GM23248 (cell line): ENCODE measurements at places on chromosomes 1 and 21. TPM values are rescaled to one million over a fixed set of nuclear protein-coding genes. Genes with fewer than 3 reads are reported as not detected.

- no peaks in the 10 kb centered on the region for H3K36me3 ChIP-seq
- no peak for DNase-seq
- no peak overlapping the region for H3K27ac ChIP-seq
Measured at GRCh38 chr1:34694383-34694782, 60.5 kb upstream of the GJB5 start.

NIBAN1 gene
- polyA plus RNA-seq, result 19.5 and 19.9 TPM in 2 replicates

A3GALT2 gene
- polyA plus RNA-seq, result not detected in 2 replicates

DNA sequence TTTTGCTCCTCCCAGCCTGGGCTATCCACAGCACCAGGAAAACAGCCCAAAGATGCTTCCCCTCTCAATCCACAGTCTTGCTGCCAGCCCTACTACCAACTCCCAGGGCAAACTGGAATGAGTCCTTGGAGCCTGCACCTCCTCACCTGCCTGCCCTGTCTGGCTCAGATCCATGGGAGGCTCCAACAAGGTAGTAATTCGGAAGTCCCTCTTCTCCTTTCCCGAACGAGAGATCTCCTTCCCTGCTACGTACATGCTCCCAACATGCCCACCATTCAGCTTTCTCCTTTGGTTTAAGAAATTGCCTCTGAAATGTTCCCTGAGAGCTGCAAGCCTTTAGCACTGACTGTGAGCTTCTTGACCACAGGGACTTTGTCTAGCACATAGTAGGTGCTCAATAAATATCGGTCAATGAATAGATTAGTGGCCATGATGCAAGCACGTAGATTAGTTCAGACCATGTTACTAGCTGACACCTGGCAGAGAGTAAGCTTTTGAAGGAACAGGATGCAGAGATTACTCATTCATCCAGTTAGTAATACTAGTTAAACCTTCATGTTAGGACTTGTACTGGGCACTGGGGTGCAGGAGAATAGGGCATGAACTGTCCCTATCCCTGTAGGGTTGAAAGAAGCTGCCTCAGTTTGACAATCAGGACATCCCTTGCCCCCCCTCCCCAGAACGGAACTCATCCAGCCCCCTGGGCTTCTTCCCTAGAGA lies 80.1 kb downstream of the DISP3 start:
- peaks cover 7% of the 10 kb centered on the region for H3K27me3 ChIP-seq
- DNase-seq, result no peak
- no peak overlapping the region for H3K27ac ChIP-seq
- no peak overlapping the region for H3K4me3 ChIP-seq
- no peaks in the 10 kb centered on the region for H3K4me1 ChIP-seq

AMY2A gene
- not detected in 2 replicates for polyA plus RNA-seq

DNA sequence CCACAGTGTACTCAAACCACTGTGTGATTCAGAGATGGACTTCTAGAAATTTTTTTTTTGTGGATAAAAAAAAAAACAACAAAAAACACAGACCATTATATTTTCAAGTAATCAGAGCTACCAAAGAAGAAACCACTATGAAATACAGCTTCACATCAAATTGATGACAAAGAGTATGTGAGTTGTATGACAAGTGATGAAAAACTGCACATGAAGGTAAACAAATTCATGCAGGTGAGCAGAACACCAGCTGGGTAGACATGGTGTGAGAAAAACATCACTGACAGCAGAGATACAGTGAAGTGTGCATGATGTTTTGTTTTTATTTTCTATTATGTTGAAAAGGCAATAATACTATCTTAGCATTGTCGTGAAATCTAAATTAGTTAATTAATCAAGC lies 8.0 kb upstream of the PTPRC start:
- H3K4me3 ChIP-seq, result no peak overlapping the region
- H3K27me3 ChIP-seq, result no peaks in the 10 kb centered on the region
- H3K4me1 ChIP-seq, result peaks cover 4% of the 10 kb centered on the region; the same call in 1 of the 2 replicates
- no peak for DNase-seq
- H3K27ac ChIP-seq, result no peak overlapping the region
- H3K36me3 ChIP-seq, result no peaks in the 10 kb centered on the region

DNA sequence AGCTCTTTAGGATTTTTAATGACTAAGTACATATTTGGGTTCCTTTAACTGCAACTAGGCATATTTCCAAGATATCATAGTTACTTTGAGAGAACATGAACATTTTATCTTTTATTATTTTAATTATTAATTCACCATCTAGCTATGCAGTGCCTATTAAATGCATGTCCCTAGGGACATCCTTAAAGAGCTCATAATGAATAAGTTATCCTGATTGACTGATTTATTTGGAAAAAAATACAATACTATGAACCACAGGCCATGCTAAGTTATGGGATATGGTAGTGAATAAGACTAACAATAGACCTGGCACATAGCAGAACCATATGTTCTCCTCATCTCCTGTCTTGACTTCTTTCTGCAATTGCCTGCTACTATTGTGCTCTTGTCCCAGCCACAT lies 16.4 kb upstream of the C1orf105 start:
- H3K27me3 ChIP-seq, result no peaks in the 10 kb centered on the region
- H3K36me3 ChIP-seq, result no peaks in the 10 kb centered on the region
- no peak for DNase-seq
- H3K4me1 ChIP-seq, result peaks cover 49% of the 10 kb centered on the region
- H3K27ac ChIP-seq, result no peak overlapping the region

DNA sequence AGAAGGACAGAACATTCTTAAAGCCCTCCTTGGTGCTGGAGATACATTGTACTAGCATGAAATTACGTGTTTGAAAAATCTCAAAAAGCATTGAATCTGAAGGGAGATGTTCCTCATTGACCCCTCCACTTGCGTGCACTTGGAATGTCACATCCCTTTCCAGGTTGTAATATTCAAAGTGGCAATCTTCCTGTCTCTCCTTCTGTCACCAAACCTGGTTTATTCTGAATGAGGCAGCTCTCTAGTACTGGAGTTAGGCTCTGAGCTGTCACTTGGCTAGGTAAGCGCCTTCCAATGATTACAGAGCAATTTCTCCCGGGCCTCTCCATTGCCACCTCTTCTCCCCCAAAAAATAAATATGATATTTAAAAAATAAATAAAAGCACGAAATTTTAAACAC lies 855 bp downstream of the DSCAM start:
- H3K27me3 ChIP-seq, result no peaks in the 10 kb centered on the region
- H3K4me3 ChIP-seq, result no peak overlapping the region
- no peak overlapping the region for H3K27ac ChIP-seq
- H3K36me3 ChIP-seq, result no peaks in the 10 kb centered on the region
- no peaks in the 10 kb centered on the region for H3K4me1 ChIP-seq

DNA sequence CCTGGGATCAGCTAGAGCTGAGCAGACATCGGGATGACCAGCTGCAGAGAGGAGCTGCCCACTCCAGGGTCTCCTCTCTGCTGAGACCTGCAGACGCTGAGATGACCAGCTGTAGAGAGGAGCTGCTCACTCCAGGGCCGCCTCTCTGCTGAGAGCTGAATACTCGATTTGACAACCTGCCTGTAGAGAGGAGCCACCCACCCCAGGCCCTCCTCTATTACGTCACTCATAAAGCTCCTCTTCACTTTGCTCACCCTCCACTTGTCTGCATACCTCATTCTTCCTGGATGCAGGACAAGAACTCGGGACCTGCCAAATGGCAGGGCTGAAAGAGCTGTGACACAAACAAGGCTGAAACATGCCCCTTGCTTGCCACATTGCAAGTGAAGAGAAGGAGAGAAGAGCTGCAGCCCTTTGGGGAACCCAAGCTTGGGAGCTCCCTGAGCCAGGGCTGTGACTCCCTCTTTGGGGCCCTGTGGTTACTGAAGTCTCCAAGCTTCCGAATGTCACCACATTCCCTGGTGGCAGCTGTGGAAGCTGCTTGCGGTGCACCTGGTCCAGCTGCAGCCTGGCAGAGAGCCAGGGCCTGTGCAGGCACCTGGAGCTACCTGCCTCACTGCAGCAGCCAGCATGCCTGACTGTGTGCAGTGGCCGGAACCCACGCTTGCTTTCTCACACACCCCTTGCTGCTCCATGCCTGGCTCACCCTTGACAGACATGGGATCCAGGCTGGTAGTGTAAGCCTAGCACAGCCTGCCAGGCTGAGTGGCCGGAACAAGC lies 59.6 kb downstream of the CC2D1B start:
- H3K36me3 ChIP-seq, result no peaks in the 10 kb centered on the region
- H3K4me1 ChIP-seq, result no peaks in the 10 kb centered on the region
- no peaks in the 10 kb centered on the region for H3K27me3 ChIP-seq
- H3K27ac ChIP-seq, result no peak overlapping the region

DNA sequence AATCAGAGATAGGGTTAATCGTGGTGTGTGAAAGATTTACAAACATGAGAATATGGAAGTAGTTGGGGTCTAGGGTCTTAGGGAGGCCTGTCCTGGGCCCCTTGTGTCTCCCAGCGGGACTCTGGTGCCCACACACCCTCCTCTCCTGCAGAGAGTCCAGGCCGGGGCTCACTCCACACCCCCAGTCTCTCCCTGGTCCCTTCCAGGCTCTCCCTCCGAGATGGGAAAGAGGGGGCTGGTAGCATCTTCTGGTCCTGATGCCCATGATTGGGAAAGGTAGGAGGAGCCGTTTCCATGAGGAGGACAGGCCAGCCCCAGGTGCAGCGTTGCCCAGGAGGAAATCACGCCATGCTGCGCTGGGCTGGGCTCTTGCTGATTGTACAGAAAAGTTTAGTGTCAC lies 26.6 kb downstream of the PCNT start:
- H3K27me3 ChIP-seq, result no peaks in the 10 kb centered on the region
- H3K4me3 ChIP-seq, result no peak overlapping the region
- H3K27ac ChIP-seq, result no peak overlapping the region
- peaks cover 31% of the 10 kb centered on the region for H3K36me3 ChIP-seq
- DNase-seq, result no peak
- H3K4me1 ChIP-seq, result no peaks in the 10 kb centered on the region

DNA sequence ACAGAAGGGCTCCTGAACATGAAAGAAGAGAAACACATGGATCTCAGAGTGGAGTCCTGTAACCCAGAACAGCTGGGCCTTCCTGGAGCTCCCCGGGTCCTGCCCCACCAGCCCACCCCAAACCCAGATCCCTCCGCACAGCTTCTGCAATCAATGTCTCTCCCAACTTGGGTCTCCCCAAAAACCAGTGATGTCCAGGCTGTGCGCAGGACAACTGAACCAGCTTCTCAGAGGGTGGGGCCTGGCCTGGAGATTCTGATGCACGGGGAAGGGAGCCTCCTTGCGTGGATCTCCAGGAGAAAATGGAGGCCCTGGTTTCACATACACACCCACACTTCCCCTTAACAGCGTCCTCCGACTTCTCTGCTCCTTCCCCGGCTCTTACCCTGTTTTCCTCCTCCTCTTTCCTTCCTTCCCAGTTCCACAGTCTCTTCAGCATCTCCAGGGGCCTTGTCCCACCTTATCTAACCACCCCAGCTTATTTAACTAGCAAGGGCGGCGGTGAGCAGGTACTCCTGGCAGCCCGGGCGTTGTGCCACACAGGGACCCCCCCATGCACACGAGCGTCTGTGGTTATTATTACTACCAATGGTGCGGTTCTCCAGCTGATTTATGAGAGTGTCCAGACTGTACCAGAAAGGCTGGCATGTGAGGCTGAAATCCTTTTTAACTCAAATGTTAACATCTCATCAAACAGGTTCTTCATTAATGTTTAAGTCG lies 11.2 kb upstream of the MX2 start:
- H3K4me3 ChIP-seq, result no peak overlapping the region
- H3K4me1 ChIP-seq, result no peaks in the 10 kb centered on the region
- H3K27me3 ChIP-seq, result peaks cover 18% of the 10 kb centered on the region
- no peaks in the 10 kb centered on the region for H3K36me3 ChIP-seq
- no peak overlapping the region for H3K27ac ChIP-seq

DNA sequence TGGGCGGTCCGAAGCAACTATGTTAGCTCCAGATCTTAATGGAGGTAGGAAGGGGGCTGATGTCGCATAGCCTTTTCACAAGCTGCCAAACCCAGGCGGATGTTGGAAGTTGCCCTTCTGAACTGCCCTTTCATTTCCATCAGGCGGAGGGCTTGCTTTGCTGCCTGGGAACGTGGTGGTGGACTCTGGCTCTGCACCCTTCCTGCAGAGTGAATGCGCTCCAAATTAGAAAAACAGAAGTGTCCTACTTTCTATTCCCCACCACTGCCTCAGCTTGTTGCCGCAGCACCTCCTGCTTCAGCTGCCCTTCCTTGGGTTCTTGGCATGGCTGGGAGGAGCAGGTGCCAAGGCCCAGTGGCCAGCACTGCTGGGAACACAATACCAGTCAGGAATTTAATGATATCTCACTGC lies 60.6 kb downstream of the AK4 start:
- H3K4me3 ChIP-seq, result no peak overlapping the region
- DNase-seq, result no peak
- no peak overlapping the region for H3K27ac ChIP-seq
- no peaks in the 10 kb centered on the region for H3K36me3 ChIP-seq
- no peaks in the 10 kb centered on the region for H3K4me1 ChIP-seq

IL22RA1 gene
- 0.21 TPM in 1 of 2 replicates, not detected in the other for polyA plus RNA-seq

DNA sequence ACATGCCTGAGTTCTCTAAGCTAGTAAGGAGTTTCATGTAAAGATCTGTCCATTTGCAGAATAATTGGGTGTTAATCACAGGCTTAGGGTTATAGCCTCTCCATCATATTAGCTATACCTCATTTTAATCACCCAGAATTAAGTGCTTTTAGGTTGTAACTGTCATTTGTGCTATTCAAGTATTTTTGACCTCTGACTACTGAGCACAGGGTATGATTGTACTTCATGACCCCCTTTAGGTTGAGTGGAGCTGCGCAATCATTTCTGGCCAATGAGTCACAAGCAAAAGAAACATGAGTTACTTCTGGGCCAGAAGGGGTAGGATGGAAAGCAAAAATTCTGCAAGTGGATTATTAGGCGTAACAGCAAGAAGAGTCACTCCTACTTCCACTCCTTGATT lies 8.4 kb upstream of the SNX7 start:
- no peaks in the 10 kb centered on the region for H3K4me1 ChIP-seq
- H3K4me3 ChIP-seq, result no peak overlapping the region
- H3K27ac ChIP-seq, result no peak overlapping the region

CYP4A11 gene
- not detected in 2 replicates for polyA plus RNA-seq

- DNase-seq, result peak; percentile 68
- no peak overlapping the region for H3K4me3 ChIP-seq
- H3K4me1 ChIP-seq, result peaks cover 10% of the 10 kb centered on the region; the same call in 1 of the 2 replicates
- peak overlapping the region; percentile 64 for H3K27ac ChIP-seq
- H3K27me3 ChIP-seq, result no peaks in the 10 kb centered on the region
Measured at GRCh38 chr1:153663211-153663610, 4.7 kb downstream of the SNAPIN start.

ACTL8 gene
- polyA plus RNA-seq, result not detected in 2 replicates

ETV3L gene
- polyA plus RNA-seq, result not detected in 2 replicates

DNA sequence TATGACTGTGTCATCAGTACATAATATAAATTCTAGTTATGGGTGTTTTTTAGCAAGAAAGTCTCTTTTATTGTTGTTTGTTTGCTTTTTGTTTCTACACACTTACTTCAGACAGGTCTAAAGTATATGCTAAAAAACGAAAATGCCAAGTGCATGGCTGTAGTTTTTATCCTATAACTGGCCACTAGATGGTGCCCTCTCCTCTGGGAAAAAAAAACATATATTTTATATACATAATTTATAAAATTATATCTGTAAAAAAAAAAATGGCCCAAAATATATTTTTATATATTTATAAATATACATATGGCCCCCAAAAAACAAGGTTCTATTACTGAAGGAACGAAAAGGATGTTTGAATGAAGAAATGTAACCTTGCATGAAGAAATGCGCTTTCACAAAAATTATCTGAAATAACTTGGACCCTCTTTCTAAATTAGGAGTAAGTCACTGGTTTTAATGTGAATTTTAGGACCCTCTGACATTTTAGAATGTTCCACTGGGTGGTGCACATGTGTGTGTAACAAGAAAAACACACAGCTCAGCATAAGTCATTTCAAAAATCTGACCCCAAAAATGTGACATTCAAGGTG lies 93.5 kb downstream of the TTLL7 start:
- no peaks in the 10 kb centered on the region for H3K27me3 ChIP-seq
- H3K27ac ChIP-seq, result no peak overlapping the region
- peaks cover 19% of the 10 kb centered on the region for H3K4me1 ChIP-seq
- no peaks in the 10 kb centered on the region for H3K36me3 ChIP-seq
- H3K4me3 ChIP-seq, result no peak overlapping the region
